ENCODE measurements at places on chromosomes 11 and 22.

GRCh38 chr11:8294251-8294935 lies 30.7 kb upstream of the LMO1 start:
- no peak for DNase-seq

GRCh38 chr11:25890626-25891260 lies 441.2 kb upstream of the ANO3 start:
- no peak for DNase-seq

- peak; percentile 45 for DNase-seq
Measured at GRCh38 chr22:37824674-37825641, 1.8 kb downstream of the GALR3 start.

GRCh38 chr11:118908901-118909618 lies 16.7 kb downstream of the BCL9L start:
- DNase-seq, result no peak

GRCh38 chr11:111409915-111410314 lies 30.8 kb upstream of the POU2AF1 start:
- DNase-seq, result peak; percentile 35

- no peak for DNase-seq
Measured at GRCh38 chr11:5364214-5364613, 12.9 kb downstream of the OR51B6 start.

DNA sequence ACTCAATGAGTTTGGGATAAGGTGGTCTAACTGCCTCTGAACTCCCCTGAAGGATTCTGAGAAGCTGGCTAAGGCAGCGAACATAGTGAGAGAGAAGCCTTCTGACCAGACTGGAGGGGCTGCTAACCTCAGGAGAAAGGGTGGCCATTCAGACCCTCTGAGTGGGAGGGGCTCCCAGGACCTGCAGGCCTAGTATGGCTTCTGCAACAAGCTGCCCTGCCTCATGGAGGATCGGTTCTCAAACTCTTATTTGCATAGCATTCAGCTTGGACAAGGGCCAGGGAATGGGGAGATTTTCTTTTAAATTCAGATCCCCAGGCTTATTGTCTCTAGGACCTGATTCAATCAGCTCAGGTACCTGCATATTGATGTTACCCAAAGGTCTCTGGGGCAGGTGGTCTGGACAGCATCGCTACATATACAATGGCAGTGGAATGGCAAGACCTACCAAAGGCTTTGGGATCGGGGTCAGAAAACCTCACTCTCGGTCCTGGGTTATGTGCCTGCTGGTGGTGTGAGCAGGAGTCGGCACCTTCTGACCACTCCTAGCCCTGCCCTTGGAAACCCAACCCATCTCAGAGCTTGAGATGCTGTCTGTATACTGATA lies 599.1 kb downstream of the BRD1 start:
- DNase-seq, result no peak

DNA sequence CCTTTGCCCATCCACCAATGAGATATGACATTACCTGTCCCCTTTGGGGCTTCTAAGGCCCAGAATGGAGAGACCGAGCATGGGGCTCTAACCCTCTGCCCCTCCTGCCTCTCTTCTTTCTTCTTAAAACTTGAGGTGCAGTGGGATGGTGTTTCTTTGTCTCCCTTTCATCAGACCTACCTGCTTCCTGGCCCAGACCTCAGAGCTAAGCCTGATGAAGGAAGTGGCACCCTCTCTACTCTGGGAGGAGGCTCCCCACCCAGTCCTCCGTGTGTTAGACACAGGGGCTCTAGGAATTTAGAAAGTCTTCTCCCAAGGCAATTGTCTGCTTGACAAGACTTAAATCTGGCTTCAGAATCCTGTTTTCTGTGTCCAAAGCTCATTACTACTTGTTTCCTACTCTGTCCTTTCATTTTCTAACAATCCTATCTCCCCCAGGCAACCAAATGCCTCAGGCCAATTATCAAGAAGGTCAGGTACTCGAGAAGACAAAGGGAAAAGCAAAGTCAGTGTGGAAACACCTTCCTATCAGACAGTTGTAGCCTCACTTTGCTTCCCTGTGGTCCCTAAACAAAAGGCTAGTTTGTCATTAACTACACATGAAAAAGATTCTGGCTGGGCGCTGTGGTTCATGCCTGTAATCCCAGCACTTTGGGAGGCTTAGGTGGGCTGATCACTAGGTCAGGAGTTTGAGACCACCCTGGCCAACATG lies 20.3 kb upstream of the PARVA start:
- DNase-seq, result no peak

GRCh38 chr22:45896153-45896951 lies 80.6 kb downstream of the WNT7B start:
- no peak for DNase-seq

DNA sequence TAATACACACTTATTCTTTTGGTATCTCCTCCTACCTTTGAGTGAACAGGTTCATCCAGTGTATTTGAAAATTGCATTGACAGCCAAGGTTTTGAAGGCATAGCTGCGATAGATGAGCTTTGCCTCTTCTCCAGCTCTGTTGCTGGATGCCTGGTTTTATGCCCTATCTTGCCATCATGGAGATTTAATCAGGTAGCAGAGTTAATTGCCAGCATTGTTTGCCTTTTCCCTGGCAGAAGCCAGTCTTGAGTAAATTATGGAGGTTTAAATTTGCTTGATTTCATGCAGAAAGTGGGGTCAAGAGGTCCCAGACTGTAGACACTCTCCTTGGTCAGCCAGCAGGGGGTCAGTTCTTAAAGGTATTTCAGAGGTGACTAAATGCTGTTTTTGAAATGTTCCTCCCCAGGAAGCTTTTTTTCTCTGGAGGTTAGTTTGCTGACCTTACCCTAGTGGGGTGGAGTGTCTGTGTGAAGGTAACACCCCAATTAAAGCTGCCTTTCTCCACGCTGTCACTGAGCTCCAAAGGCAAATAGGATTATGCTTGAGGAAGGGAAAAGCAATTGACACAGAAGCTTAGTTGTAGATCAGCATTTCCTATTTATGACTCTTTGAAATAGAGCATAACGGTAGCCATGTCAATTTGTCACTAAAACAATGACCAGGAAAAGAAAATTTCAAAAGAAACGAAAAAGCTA lies 96.0 kb downstream of the EXT2 start:
- no peak for DNase-seq

GRCh38 chr11:118658429-118659313 lies 20.8 kb downstream of the TREH start:
- DNase-seq, result no peak

DNA sequence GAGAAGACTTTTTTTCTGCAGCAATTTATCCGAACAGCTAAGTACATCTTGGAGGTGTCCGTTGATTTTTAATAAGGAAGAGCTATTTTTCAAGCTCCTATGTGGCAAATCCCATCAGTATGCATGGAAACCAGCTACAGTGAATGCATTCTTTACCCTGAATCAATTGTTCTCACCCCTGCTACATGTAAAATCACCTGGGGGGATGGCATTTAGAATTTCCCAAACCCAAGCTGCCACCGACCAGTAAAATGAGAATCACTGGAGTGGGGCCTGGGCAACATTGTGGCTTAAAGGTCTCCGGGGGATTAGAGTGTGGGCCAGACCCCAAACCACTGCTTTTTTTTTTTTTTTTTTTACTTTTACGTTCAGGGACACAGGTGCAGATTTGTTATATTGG lies 2.8 kb upstream of the ZNF195 start:
- DNase-seq, result no peak

GRCh38 chr11:2209900-2210321 lies 38.3 kb upstream of the TH start:
- DNase-seq, result no peak
